Parietal lobe (tissue), 2 donors: ENCODE measurements at places on chromosomes 5 and 9. TPM values are rescaled to one million over a fixed set of nuclear protein-coding genes. Genes with fewer than 3 reads are reported as not detected.

DBH gene
- not detected for total RNA-seq

C1QTNF2 gene
- total RNA-seq, result 3.4 TPM

STC2 gene
- total RNA-seq, result 1.9 TPM

FEM1C gene
- total RNA-seq, result 59.2 TPM

CARTPT gene
- total RNA-seq, result 0.63 TPM

FOXD1 gene
- 0.31 TPM for total RNA-seq

TSSK1B gene
- 0.31 TPM for total RNA-seq

FBP2 gene
- not detected for total RNA-seq

PCDHGA5 gene
- 17.8 TPM for total RNA-seq

MZB1 gene
- not detected for total RNA-seq

ZFYVE16 gene
- total RNA-seq, result 93.3 TPM

CCDC192 gene
- total RNA-seq, result not detected

EXD3 gene
- 36.9 TPM for total RNA-seq

PCDHGB4 gene
- total RNA-seq, result 35.4 TPM

CCL27 gene
- not detected for total RNA-seq

CFAP90 gene
- total RNA-seq, result 2.8 TPM

PCYOX1L gene
- total RNA-seq, result 13.1 TPM

TEK gene
- 7.2 TPM for total RNA-seq

DRD1 gene
- 3.4 TPM for total RNA-seq

PCDHA5 gene
- total RNA-seq, result 23.2 TPM

CCNI2 gene
- 0.94 TPM for total RNA-seq
